Activated CD4-positive, alpha-beta T cell treated with anti-CD3 and anti-CD28 coated beads, Interleukin-2, amount 50 U/mL, for 24 hours (primary cell): ENCODE measurements at places on chromosomes 2 and 18.

GRCh38 chr2:173666171-173666888 lies 298.8 kb downstream of the SP3 start:
- no peak for DNase-seq

DNA sequence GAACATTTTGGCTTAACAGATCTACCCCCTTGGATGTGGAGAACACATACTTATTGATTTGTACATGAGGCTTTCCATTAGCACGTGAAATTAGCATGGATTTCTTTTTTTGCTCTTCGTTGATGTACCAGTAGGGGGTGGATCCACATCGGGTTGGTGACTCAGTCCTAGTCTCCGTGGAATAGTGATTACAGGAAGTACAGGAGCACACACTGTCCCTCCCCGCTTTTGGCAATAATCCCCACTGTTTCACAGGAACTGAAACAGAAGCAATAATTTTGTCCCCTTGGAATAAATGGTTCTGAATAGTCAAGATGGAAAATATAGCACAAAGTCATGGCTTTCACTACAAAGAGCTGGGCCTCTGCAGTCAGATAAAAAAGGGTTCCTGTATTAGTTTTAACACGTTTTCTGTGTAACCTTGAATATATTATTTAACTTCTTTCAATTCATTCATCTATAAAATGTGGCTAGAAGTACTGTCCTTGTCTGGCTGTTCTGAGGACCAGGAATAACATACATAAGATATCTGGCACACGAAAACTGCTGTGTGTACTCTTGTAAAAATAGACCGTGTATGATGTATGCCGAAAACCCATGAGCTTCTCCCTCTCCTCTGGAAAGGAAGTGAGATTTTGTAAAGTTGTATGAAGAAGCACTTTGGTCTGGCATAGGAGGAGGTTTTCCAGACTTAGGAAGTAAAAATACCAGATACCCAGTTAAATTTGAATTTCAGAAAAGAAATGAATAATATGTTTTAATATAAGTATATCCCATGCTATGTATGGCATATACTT lies 229.2 kb downstream of the GALR1 start:
- no peak for DNase-seq

- no peak for DNase-seq
These were observed 18.4 kb downstream of the RIOK3 start for GRCh38 chr18:23471486-23471885.

DNA sequence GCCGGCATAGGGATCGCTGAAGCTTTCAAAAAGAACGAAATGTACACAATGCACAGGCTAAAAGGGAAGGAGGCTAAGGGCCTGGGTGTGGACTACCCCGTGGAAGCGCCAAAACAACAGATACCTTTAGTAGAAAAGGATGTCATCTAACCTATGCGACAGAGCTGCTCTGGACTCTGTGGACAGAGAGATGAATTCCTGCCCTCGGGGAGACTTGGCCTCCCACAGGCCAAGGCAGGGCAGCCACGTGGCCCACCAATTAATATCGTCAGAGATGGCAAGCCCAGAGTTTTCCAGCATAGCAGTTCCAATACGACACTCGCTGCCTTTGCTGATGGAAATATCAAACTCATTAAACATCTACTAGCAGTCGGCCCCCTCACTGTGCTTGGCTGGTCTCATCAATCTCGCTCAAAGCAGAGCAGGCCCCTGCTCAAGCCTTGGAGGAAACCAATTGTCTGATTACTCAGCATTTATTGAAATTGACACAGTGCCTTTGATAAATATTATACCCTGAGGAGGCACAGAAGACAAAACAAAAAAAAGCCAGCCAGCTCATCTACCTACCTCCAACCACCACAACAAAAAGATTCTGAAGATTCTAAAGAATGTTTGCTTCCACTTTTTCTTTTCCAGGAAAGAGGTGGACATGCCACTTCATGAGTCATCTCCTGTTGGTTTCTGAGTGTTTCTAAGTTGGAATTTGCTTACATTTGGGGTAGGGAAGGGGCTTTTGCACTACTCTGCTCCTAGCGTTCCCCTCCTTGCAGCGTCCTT lies 79.0 kb upstream of the ACAA2 start:
- DNase-seq = no peak

DNA sequence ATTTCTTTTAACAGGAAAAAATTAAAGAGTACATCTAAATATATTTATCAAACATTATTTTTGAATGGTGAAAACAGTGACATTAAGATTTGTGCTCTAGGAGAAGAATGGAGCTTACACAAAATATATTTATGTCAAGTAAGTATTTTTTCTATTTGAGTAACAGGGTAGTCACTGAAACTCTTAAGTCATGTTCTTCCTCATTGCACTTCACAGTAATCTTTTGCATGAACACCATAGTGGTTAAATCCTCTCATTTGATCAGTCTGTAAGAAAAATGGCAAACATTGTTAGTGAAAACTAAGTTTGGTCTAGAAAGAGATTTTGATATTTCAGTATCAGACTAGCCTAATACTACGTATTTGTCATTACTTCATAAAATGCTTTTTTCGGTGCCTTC lies 8.1 kb downstream of the GMCL1 start:
- no peak for DNase-seq

DNA sequence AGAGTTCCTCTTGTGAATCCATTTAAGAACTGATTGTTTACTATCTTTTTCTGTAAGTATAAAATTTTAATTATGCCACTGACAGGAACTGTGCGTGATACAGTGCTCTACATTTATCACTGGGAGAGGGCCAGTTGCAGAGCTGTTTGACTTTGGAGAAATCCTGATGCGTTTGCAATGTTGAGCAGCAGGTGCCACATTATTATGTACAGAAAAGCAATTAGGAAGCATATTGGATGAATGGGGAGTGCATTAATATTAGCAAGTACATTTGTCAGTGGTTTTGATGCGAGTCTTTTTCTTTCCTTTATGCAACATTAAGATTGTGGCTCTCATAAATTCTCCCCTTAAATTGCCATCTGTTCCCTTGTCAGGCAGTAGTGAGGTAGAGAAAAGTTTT lies 302.3 kb upstream of the FANCL start:
- DNase-seq = no peak
